ENCODE measurements at places on chromosomes 12 and 14. TPM values are rescaled to one million over a fixed set of nuclear protein-coding genes. Genes with fewer than 3 reads are reported as not detected.
A peak's percentile ranks its signal among the peaks of the same experiment; 100 is the strongest.

- H3K4me3 ChIP-seq, result peak overlapping the region; percentile 43
- no peaks in the 10 kb centered on the region for H3K36me3 ChIP-seq
- peaks cover 25% of the 10 kb centered on the region for H3K4me1 ChIP-seq
- H3K27ac ChIP-seq, result no peak overlapping the region
- DNase-seq, result peak; percentile 56
Observed at GRCh38 chr12:62191491-62192179, 68.6 kb upstream of the USP15 start.

- no peak for DNase-seq
- H3K4me3 ChIP-seq, result no peak overlapping the region
- no peaks in the 10 kb centered on the region for H3K36me3 ChIP-seq
- H3K27ac ChIP-seq, result no peak overlapping the region
- H3K27me3 ChIP-seq, result no peaks in the 10 kb centered on the region
- H3K4me1 ChIP-seq, result no peaks in the 10 kb centered on the region
Observed at GRCh38 chr14:55724736-55725135, 144.7 kb downstream of the KTN1 start.

DNA sequence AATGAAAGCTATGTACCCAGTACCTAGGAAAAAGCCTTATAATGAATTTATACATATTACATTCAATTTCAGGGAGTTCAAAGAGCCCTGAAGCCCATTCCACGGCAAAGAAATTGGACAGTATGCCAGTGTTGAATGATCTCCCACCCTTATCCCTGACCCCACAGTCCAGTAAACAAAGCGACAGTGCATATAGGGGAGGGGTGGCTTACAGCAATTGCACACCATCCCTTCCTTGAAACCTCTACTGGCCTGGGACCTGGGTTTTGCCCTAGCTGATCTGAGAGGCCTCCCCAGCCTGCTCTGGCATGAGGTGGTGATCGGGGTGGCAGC is 17.3 kb upstream of the RND1 start:
- H3K4me1 ChIP-seq, result peaks cover 7% of the 10 kb centered on the region
- DNase-seq, result no peak
- H3K4me3 ChIP-seq, result no peak overlapping the region
- no peaks in the 10 kb centered on the region for H3K36me3 ChIP-seq

DNA sequence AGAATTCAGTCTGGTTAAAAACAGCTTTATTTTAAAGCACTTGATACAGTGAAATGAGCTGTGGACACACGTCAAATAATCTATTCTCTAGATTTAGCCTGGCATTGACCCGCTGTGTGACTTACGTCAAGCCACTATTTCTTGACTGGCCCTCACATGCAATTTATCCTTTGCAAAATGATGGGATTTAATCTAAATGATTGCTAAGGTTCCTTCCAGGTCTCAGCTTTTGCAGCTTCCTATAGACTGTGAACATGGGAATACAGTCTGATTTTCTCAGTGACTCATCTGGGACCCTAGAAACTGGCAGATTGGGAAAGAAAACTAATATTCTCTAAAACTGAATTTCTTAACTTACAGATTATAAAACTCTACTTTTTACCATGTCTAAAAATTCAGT is 409.1 kb downstream of the RAD51B start:
- H3K36me3 ChIP-seq, result no peaks in the 10 kb centered on the region
- no peak overlapping the region for H3K4me3 ChIP-seq
- H3K27me3 ChIP-seq, result no peaks in the 10 kb centered on the region
- no peaks in the 10 kb centered on the region for H3K4me1 ChIP-seq
- DNase-seq, result no peak
- no peak overlapping the region for H3K27ac ChIP-seq

- DNase-seq, result no peak
- no peaks in the 10 kb centered on the region for H3K27me3 ChIP-seq
- H3K27ac ChIP-seq, result no peak overlapping the region
- no peaks in the 10 kb centered on the region for H3K36me3 ChIP-seq
- H3K4me1 ChIP-seq, result no peaks in the 10 kb centered on the region
Observed at GRCh38 chr12:101480849-101481248, 5.7 kb downstream of the SPIC start.

DNA sequence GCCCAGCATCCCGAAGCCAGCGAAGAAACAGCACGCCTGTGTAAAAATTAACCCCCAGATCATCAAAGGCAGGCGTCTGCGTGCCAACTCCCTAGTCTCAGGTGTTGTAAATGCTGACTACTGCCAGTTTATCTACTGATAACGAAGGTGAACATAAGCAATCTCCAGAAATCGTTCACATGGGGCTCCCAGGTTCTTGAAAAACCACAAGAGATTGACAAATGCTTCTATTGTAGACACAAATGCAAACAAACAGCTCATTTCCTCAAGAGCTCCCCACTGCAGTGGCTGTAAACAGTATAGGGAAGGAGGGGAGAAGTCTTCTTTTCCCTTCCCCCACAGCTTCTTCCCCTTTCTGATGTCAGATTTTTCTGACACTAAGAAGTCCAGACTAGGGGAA is 5.3 kb upstream of the PLEKHG3 start:
- H3K4me1 ChIP-seq, result no peaks in the 10 kb centered on the region
- H3K4me3 ChIP-seq, result no peak overlapping the region
- H3K27ac ChIP-seq, result no peak overlapping the region
- H3K27me3 ChIP-seq, result no peaks in the 10 kb centered on the region

DNA sequence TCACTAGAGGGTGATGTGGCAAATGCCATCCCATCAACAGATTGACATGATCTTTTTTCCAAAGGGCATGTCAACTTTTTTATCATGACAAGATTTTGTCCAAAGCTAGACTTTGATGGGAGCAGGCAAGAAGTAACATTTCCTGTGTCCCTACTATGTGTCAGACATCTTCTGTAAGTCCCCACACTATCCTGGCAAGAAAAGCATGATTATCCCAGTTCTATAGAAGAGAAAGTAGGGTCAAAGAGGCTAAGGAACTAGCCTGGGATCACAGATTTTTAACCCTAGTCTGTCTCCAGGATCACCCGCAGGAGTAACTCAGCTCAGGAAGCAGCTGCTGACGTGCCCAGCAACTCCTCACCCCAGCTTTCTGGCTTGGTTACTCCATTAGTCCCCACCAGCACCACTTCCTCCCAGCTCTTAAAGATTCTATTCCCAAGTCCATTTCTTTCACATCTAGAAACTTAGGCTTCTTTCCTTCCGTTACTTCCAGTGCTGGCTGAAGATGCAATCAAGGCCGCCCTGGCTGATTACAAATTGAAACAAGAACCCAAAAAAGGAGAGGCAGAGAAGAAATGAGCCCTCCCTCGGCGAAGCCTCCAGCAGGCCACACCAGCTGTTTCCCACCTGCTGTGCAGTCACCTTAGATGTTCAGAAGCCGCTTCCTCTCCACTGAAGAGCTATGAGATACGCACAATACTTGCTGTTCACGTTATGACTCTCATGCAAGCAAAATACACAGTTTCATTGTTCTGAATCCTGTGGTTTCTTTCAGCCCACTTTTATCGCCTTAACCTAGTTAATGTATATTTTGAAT is 6.2 kb downstream of the ISCU start:
- no peak for DNase-seq
- no peak overlapping the region for H3K4me3 ChIP-seq
- H3K27me3 ChIP-seq, result no peaks in the 10 kb centered on the region
- H3K27ac ChIP-seq, result peak overlapping the region; percentile 98
- peaks cover 63% of the 10 kb centered on the region for H3K36me3 ChIP-seq

GRCh38 chr12:114508529-114509129 is 102.7 kb upstream of the TBX5 start:
- no peaks in the 10 kb centered on the region for H3K27me3 ChIP-seq
- H3K4me1 ChIP-seq, result no peaks in the 10 kb centered on the region
- peak; percentile 71 for DNase-seq

- H3K4me1 ChIP-seq, result no peaks in the 10 kb centered on the region
- DNase-seq, result no peak
- no peak overlapping the region for H3K27ac ChIP-seq
Observed at GRCh38 chr12:110233212-110233903, 47.7 kb upstream of the ATP2A2 start.

DNA sequence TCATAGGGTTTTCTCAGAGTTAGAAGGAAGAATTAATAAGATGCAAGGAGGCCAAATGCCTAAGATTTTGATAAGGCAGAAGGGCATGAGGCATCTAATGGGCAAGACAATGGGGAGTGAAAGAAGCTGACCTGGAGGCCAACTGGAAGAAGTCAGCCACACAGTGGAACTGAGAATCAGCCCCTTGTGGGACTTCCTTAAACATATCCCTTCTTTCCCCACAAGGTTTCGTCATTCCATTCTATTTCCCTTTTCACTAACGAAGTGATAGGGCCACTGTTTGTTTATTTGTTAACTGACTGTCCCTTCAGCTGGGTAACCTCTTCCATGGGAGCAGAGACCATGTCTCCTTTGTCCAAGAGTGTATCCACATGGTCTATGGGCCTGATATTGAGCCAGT is 86.2 kb downstream of the HELB start:
- no peak for DNase-seq
- H3K36me3 ChIP-seq, result no peaks in the 10 kb centered on the region
- no peak overlapping the region for H3K27ac ChIP-seq

GRCh38 chr12:97714107-97714563 is 251.5 kb downstream of the RMST start:
- H3K4me3 ChIP-seq, result no peak overlapping the region
- no peaks in the 10 kb centered on the region for H3K4me1 ChIP-seq
- no peak overlapping the region for H3K27ac ChIP-seq
- DNase-seq, result no peak
- H3K27me3 ChIP-seq, result no peaks in the 10 kb centered on the region

- no peaks in the 10 kb centered on the region for H3K4me1 ChIP-seq
- peak; percentile 79 for DNase-seq
- H3K4me3 ChIP-seq, result no peak overlapping the region
- no peaks in the 10 kb centered on the region for H3K27me3 ChIP-seq
Observed at GRCh38 chr12:69900720-69901131, 75.7 kb downstream of the MYRFL start.

GRCh38 chr12:19740472-19741131 is 301.3 kb downstream of the AEBP2 start:
- no peaks in the 10 kb centered on the region for H3K4me1 ChIP-seq
- H3K27ac ChIP-seq, result peak overlapping the region; percentile 68

- DNase-seq, result no peak
- no peak overlapping the region for H3K4me3 ChIP-seq
- H3K4me1 ChIP-seq, result peaks cover 4% of the 10 kb centered on the region
- H3K27me3 ChIP-seq, result no peaks in the 10 kb centered on the region
- no peaks in the 10 kb centered on the region for H3K36me3 ChIP-seq
Observed at GRCh38 chr12:3125674-3126073, 48.5 kb downstream of the TSPAN9 start.

GRCh38 chr12:19260135-19260534 is 130.6 kb downstream of the PLEKHA5 start:
- H3K27ac ChIP-seq, result no peak overlapping the region
- H3K36me3 ChIP-seq, result no peaks in the 10 kb centered on the region
- no peak for DNase-seq
- no peaks in the 10 kb centered on the region for H3K27me3 ChIP-seq
- no peak overlapping the region for H3K4me3 ChIP-seq

DNA sequence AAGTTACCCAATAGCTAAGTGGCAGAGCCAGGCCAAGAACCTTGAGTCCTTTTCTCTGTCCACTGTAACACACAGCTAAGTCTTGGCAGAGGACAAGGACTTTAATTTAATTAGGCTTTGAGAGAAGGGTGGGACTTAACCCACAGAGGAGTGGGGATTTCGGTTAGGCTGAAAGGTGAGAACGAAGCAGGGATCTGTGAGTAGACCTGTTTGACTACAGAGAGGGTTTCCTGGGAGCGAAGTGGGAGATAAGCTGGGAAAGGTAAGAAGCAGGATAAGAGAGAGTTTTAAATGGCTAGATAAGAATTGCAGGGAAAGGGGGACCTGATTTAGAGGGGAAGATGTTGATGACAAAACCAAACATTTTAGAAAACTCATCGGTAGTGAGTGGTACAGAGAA is 2.0 kb upstream of the PPFIBP1 start:
- no peak overlapping the region for H3K27ac ChIP-seq
- no peak overlapping the region for H3K4me3 ChIP-seq
- H3K27me3 ChIP-seq, result no peaks in the 10 kb centered on the region
- H3K4me1 ChIP-seq, result no peaks in the 10 kb centered on the region
- no peaks in the 10 kb centered on the region for H3K36me3 ChIP-seq

GRCh38 chr12:54689034-54689372 is 40.8 kb upstream of the DCD start:
- no peak overlapping the region for H3K27ac ChIP-seq
- H3K4me3 ChIP-seq, result no peak overlapping the region
- H3K27me3 ChIP-seq, result no peaks in the 10 kb centered on the region
- H3K4me1 ChIP-seq, result no peaks in the 10 kb centered on the region
- DNase-seq, result no peak

DNA sequence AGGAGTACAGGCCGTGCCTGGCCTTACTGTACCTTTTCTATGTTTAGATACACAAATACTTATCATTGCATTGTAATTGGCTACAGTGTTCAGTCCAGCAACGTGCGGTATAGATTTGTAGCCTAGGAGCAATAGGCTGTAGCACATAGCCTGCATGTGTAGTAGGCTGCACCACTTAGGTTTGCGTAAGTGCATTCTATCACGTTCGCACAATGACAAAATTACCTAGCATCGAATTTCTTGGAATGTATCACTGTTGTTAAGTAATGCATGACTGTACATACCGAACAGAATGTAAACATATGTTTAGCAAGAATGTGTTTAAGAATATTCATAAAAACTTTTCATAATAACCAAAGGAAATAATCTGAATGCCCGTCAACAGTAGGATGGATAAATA is 31.9 kb downstream of the VRTN start:
- H3K4me1 ChIP-seq, result no peaks in the 10 kb centered on the region
- no peak overlapping the region for H3K4me3 ChIP-seq
- no peak overlapping the region for H3K27ac ChIP-seq
- H3K36me3 ChIP-seq, result no peaks in the 10 kb centered on the region
- no peaks in the 10 kb centered on the region for H3K27me3 ChIP-seq
- no peak for DNase-seq

DNA sequence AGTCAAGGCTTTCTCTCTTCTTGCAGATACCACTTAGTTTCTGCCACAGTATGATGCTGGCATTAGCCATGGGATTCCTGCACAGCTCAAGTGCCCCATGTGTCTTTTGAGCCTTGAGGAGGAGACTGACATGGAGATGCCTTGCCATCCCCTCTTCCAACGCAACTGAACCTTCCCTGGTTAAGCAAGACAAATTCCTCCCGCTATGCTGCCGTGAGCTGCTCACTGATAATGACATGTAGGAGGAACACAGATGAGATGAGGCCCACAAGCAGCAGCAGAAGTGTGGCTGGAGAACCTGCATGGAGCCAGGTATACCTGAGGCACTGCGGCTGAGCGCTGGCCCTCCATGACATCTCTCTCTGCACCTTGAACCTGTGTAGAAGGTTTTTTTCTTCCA is 15.4 kb upstream of the PPP1R1A start:
- no peak overlapping the region for H3K27ac ChIP-seq
- H3K36me3 ChIP-seq, result no peaks in the 10 kb centered on the region
- H3K27me3 ChIP-seq, result no peaks in the 10 kb centered on the region
- no peaks in the 10 kb centered on the region for H3K4me1 ChIP-seq
- H3K4me3 ChIP-seq, result no peak overlapping the region
- no peak for DNase-seq

Gene SLC17A8
- not detected for total RNA-seq

Gene CIROP
- total RNA-seq, result 0.27 TPM

Gene SLCO1A2
- not detected for total RNA-seq
